ENCODE measurements at places on chromosomes 3 and 15.

- DNase-seq, result no peak
These were observed 180.5 kb upstream of the FEZF2 start for GRCh38 chr3:62553811-62554210.

- DNase-seq, result peak; percentile 45
These were observed at the start of gene SRGAP3 for GRCh38 chr3:9249273-9250192. Gene SRGAP3 (minus strand): TSS chr3:9249646. CDS start chr3:9248951, 695 bp downstream.

GRCh38 chr3:128559486-128560225 lies 66.7 kb upstream of the GATA2 start:
- no peak for DNase-seq

DNA sequence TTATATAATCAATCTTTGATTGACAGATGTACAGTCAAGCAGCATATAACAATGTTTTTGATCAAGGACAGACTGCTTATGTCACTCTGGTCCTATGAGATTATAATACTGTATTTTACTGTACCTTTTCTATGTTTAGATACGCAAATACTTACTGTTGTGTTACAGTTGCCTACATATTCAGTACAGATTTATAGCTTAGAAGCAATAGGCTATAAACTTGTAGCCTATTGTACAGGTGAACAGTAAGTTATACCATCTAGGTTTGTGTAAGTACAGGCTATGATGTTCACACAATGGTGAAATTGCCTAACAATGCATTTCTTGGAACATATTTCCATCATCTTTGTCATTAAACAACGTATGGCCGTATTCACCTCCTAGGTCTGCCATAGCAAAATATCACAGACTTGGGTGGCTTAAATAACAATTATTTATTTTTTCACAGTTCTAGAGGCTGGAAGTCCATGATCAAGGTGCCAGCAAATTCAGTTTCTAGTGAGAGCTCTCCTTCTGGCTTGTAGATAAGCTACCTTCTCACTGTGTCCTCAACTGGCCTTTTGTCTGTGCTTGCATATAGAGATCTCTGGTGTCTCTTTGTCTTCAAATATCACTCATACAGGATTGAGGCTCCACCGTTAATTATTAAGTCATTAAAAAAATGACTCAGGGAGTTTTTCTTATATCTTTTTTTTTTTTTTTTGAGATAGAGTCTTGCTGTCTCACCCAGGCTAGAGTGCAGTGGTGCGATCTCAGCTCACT lies 89.1 kb downstream of the EBLN2 start:
- DNase-seq, result no peak

GRCh38 chr3:79564192-79564591 lies 203.6 kb downstream of the ROBO1 start:
- no peak for DNase-seq

DNA sequence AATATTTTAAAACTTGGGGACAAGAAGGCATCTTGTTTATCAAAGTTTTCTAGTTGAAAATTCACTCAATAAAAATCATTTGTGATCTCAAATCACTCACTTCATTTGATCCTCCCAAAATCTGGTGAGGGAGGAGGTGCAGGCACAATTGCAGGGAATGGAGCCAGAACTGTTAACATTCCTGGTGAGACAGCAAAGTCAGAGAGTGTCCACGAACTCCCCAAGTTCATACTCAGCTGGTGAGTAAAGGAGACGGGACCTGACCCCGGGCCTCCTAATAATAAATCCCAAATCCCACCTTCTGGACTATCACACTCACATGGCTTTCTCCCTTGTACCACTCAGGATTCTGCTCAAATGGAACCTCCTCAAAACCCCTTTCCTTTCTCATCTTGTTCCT lies 252.3 kb upstream of the LRTM1 start:
- no peak for DNase-seq

- DNase-seq, result no peak
These were observed 53.5 kb downstream of the DTWD1 start for GRCh38 chr15:49674370-49674769.

DNA sequence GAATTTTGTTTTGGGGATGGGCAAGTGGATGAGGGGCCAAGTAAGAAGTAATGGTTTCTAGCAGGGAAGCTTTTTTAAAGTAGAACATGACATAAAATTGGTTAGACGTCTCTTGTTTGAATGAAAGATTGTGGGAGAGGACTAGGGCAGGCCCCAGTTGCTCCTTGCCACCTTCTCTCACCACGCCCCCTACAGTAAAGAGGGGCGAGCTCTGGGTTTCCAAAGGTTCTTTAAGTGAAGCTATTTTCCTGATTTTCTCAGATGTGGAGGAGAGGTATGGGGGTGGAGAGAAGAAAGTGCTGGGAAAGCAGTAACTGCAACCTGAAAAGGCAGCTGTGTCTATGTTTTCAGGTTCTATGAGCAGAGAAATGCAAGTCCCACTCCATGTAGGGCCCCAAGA lies 32.6 kb upstream of the SKIL start:
- no peak for DNase-seq

DNA sequence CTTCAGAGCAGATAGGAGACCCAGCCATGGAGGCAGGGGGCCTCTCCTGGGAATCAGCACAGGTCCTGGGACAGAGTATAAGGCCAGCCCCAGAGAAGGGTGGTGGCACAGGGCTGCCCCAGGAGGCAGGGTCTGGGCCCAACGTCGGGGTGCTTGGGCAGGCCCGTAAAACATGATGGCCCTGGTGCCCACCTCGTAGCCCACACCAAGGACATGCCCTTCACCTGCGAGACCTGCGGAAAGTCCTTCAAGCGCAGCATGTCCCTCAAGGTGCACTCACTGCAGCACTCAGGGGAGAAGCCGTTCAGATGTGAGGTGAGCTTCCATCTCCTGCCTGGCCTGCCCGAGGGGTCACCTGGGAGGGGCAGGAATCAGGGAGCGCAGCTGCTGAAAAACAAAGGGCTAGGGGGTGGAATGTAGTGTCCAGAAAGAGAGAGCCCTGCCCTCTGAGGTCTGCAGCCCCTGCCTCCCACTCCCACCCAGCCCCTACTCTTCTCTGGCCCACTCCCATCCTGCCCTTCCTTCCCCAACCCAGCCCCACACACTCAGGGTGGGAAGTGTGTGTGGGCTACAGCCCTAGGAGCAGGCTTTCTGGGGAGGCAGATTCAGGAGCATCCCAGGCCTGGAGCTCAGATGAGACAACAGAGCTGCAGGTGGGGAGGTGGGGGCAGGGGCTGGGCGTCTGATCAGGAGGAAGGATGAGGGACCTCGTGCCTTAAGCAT lies 9.5 kb downstream of the ZBTB47 start:
- no peak for DNase-seq

- no peak for DNase-seq
These were observed 29.5 kb downstream of the GYG1 start for GRCh38 chr3:149020839-149021252.

- no peak for DNase-seq
These were observed 31.4 kb upstream of the SEC13 start for GRCh38 chr3:10352146-10352911.

- no peak for DNase-seq
These were observed 4.7 kb downstream of the GAP43 start for GRCh38 chr3:115628075-115628412.

DNA sequence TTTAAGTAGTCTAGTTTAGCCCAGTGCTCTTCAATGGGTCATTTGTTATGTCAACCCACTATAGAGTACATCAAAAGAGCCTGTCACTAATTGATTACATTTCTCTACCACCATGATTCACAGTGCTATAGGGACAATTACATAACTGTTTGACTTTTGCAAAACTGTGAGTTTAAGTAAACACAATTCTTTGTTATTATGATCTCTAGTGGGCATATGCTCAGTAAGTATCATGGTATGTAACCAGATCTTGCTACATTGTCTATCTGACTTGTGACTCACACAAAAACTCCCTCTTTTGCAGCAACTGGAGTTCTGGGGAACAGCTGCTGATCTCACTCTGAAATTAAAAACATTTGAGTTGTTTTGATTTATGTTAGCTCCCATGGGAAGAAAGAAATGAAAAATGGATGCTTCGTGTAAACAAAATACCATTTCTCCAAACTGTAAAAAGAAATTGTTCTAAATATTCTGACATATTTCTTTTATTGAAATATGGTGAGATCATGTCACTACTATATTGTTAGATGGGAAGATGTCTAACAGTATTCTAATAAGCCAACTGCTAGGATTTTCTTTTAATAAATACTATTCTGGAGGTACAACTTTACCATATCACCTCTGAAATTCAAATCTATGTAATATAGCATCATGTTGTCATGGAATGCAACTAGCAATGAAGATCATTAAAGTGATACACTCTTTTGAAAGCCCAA lies 470.4 kb downstream of the ROBO1 start:
- no peak for DNase-seq

DNA sequence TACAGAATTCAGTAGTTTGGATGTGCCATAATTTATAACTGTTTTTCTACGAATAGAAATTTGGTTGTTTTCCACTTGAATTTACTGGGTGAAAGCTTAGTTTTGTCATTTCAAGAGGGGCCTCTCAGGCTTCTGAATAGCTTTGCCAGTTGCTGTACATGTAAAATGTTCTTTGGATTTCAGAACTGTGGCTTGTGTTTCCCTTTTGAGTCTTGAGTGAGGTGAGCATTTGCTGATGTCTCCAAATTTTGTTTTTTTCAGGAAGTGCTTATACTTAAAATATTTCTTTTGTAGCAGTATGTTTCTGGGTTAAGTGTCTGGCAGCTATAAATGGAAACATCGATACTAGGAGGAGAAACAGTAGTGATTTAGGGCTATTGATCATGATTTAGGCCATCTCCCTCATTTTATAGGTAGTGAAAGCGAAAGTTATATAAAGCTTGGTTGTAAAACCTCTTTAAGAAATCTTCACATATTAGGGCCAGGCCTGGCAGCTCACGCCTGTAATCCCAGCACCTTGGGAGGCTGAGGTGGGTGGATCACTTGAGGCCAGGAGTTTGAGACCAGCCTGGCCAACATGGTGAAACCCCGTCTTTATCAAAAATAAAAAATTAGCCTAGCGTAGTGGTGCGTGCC lies 9.2 kb upstream of the TRAK1 start:
- no peak for DNase-seq

GRCh38 chr15:58332676-58333400 lies 99.0 kb upstream of the LIPC start:
- DNase-seq, result no peak

DNA sequence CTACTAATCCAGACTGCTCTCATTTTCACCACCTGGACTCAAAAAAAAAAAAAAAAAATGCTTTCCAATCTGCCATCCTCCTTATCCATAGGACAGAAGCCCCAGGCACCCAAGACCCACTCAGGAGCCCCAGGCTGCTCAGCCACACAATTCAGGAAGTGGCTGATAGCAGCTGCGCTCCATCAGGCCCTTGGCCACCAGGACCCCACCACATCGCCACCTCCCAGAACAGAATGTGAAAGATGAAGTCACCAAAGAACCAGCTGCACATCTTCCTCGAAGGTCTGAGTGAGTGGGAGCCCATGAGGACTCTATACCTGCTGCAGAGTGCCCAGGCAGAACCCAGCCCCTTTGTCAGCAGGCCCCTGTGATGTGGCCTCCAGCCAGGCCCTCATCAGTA lies 19.5 kb downstream of the POC1A start:
- DNase-seq, result no peak

GRCh38 chr3:4771243-4771642 lies 208.0 kb upstream of the BHLHE40 start:
- DNase-seq, result no peak

- DNase-seq, result no peak
These were observed 168.9 kb downstream of the MYRIP start for GRCh38 chr3:39978308-39978707.

DNA sequence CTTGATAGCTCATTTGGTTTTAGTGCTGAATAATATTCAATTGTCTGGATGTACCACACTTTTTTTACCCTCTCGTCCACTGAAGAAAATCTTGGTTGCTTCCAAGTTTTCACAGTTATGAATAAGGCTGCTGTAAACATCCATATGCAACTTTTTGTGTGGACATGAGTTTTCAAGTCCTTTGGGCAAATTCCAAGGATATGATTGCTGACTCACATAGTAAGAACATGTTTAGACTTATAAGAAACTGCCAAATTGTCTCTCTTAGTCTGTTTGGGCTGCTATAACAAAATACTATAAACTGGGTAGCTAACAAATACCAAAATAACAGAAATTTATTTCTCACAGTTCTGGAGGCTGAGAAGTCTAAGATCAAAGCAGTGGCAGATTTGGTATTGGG lies 59.5 kb upstream of the TNFSF10 start:
- no peak for DNase-seq

- no peak for DNase-seq
These were observed 125.4 kb downstream of the VGLL3 start for GRCh38 chr3:86865506-86865905.

DNA sequence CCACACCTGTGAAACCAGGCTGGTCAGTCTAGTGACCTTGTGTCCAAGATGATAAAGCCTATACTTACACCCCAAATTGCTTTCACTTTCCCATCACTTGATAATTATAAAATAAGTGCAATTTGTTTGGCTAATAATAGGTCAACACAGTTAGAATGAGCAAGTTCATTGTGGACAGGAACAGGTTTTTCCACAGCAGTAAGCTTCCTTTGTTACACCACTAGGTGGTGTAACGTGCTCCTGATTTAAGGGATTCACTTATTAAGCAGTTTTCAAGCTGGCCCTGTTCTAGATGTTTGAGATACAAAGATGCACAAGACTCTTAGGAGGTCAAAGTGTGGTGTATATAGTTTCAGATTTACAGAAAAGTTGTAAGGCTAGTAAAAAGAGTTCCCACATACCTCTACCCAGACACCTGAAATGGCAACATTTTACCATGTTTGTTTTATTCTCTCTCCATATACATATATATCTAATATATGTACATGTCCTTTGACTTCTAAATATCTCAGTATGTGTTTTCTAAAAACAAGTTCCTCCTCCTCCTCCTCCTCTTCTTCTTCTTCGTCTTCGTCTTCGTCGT lies 6.8 kb upstream of the MFSD1 start:
- DNase-seq, result no peak
